ENCODE measurements at places on chromosomes 7 and 10.

DNA sequence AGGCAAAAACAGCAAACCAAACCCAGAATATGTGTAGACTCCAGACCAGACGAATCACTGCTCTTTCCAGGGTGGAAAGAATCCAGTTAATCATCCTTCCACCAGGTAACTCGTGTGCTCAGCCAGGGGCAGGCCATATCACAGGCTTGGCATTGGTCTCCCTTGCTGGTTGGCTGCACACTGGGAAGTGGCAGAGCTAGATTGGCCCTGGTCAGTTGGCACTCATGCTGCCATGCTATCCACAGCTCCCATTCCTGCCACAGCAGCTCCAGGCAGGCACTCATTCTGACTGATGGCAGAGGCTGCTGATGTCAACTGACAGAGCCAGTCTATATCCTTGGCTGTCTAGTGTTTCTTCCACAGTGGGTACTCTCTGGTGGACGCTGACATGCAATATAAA is 9.7 kb upstream of the GDF10 start:
- no peak for DNase-seq

GRCh38 chr10:117167346-117167788 is 29.3 kb upstream of the VAX1 start:
- no peak for DNase-seq

- no peak for DNase-seq
These were observed 65.9 kb downstream of the AUTS2 start for GRCh38 chr7:69663911-69664832.

DNA sequence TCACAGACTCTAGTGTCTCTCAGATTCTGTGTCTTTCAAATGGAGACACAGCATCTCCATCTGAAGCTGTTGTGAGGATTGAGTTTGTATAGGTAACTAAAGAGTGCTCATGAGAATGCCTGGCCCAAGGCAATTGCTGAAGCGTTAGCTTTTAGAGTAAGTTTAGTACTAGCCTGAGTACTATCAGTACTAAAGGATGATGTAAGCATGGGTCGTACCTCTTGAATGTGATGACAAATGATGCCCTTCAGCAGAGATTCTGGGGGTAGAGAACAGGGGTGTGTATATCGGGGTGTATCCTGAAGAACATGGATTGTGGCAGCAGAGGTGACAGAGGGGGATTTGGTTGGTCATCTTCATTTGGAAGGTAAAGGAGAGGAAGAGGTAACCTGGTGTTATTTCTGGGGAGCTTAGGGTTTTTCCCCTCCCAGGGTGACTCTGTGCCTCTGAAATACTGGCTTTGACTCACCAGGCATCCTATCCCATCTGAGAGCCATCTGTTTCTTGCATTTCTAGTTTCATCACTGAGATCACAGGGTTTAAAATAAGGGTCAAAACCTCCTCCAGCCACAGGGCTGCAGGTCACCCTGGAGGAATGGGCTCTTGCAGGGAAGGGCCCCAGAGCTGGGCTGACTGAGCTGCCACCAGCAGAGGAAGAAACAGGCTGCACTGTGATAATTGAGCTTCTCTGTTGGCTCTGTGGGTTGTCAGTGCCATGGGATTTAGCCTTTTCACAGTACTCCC is 756.0 kb downstream of the KCNMA1 start:
- no peak for DNase-seq

DNA sequence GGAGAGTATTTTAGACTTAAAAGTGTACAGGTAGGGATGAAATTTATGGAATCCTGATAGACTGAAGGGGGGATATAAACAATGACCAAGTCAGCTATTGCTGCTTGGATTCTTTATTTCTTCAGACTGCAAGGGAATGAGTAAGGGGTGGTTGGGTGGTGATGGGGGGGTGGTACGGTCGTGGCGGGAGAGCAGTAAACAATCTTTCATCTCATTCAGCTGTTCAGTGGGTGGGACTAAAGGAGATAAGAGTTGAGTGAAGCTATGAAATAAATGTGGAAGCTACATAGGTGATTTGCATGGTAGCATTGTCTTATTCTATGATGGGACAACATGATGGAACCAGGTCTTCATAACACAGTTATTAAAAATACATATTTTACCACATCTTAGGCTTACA is 1.8 kb downstream of the SEPTIN7 start:
- peak; percentile 61 for DNase-seq

DNA sequence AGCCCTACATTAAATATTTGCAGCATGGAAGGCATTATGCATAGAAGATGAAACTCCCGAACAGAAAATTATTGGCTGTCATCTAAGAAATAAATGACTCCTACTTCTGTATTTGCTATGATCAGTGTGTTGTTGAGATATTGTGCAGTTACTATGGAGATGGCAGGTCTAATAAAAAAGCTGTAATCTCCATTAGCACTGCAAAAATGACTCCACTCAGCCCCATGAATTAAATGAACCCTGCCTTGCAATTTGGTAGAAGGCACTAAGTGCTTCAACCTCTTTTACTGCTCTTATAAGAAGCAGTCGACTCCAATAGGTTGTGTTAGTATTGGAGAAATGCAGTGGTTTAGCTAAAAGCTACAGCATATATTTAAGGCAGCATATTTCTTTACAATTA is 290.0 kb upstream of the PHYHIPL start:
- DNase-seq, result no peak

- DNase-seq, result no peak
These were observed 21.5 kb upstream of the PDE1C start for GRCh38 chr7:32091608-32092210.

DNA sequence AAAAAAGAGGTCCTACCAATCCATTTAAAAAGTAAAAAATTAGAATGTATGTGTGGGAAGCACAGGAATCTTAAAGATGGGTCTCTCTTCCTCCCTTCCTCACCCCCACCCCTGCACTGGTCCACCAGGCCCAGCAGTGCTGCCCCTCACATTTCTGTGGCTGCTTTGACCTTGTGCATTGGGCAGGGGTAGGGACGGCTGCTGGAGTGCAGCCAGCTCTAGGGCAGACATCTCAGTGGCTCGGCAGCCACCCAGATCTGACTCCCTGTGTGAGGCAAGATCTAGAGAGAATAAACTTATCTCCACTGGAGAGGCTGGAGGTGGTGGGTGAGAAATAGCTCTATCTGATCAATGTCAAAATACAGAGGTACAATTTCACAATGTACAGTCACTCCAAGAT is 6.7 kb downstream of the FAM180A start:
- no peak for DNase-seq
